WERI-Rb-1 (cell line): ENCODE measurements at places on chromosomes 6 and 20.

DNA sequence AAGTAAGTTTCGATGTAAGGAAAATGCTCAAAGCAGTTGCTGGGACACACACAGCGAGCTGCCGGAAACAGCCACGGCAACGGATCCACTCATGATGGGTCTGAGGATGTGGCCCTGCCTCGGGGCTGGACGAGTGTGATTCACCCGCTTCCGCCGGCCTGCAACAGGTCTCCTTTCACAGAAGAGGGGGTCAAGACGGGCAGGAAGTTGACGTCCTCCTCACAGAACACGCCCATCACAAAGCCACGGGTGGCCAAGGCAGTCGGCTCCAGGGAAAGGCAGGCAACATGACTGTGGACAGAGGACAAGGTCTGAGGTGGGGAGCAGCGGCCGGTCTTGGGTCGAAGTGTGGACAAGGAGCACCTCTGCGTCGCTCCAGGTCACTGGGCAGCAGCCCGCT, 29.9 kb upstream of the SMOC2 start:
- DNase-seq: no peak

DNA sequence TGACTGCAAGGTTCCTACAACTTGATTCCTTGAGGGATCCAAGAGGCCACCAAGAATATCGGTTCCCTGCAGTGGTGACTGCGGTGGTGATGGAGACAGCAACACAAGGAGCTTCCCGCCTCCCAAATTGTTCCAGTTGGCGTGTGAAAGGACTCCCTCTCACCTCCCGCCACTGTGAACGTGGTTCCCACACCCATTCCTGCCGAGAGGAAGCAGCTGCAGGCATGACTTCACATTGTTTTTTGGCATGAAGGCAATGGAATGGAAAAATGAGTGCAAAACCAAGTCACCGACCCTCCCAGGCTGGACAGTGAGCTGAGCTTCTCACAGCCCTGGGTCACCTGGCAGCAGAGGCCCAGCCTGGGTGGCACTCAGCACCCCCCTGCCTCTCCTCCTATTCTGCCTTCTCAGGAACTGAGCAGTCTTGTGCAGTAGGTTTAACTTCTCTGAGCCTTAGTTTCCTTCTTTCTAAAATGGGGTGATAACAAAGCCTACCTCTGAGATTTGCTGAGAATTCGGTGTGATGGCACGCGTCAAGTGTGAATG, 75.0 kb downstream of the CNKSR3 start:
- no peak for DNase-seq

DNA sequence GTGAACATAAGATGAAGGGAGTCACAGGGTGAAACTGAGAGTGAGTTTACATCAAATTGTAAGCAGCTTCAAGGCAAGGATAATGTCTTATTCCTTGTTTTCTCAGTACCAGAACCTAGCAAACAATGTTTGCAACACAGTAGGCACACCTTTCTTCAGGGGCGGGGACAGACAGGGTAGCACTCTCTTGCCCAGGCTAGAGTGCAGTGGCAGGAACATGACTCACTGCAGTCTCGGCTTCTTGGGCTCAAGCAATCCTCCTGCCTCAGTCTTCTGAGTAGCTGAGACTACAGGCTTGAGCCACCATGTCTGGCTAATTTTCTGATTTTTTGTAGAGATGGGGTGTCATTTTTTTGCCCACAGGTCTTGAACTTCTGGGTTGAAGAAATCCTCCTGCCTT, 299.8 kb downstream of the CD83 start:
- DNase-seq: no peak

- DNase-seq: no peak
Observed at GRCh38 chr20:10180651-10181235, 37.9 kb upstream of the SNAP25 start.
